ENCODE measurements at places on chromosomes 4 and X.

GRCh38 chr4:121736735-121737351 lies 28.1 kb downstream of the SMIM43 start:
- DNase-seq, result no peak

DNA sequence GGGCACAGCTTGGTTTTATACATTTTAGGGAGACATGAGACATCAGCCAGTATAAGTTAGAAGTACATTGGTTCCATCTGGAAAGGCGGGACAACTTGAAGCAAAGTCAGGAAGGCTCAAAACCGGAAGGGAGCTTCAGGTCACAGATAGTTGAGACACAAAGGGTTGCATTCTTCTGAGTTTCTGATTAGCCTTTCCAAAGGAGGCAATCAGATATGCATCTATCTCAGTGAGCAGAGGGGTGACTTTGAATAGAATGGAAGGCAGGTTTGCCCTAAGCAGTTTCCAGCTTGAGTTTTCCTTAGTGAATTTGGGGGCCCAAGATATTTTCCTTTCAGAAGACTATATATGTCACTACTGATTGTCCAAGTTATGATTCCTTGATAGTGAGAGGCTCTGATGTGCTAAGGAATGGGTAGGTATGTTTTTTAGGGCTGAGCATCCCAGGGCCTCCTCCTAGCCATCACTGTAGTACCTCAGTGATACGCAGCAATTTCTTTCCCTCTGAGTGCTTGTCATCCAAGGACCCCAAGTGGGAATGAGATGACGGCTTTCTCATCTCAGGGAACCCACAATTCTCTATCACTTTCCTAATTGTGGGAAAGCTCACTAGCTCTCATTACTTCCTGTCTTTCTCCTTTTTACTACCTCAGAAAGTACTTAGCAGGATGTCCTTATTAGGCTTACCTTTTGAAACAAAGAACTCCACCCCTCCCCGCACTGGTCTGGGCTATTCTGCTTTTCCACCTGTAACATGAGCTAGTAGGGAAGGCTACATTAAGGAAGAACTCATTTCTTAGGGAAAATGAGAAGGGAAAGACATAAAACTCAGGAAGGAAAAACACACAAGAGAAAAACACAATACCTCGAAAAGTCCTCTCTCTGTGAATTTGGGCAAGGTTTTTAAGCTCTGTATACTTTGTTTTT lies 632.7 kb downstream of the RAPGEF2 start:
- DNase-seq, result no peak

- DNase-seq, result no peak
Measured at GRCh38 chr4:141158219-141158618, 24.9 kb upstream of the RNF150 start.

DNA sequence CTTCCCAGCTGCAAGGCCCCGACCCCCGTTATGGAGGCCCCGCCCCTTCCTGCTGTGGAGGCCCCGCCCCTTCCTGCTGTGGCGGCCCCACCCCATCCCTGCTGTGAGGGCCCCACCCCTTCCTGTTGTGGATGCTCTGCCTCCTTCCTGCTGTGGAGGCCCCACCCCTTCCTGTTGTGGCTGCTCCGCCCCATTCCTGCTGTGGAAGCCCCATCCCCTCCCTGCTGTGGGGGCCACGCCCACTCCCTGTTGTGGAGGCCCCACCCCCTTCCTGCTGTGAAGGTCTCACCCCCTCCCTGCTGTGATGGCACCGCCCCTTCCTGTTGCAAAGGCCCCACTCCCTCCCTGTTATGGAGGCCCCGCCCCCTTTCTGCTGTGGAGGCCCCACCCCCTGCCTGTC lies 104.9 kb upstream of the PSAPL1 start:
- DNase-seq, result no peak

- no peak for DNase-seq
Measured at GRCh38 chrX:72100824-72101351, 30.8 kb downstream of the RTL5 start.

- no peak for DNase-seq
Measured at GRCh38 chrX:72216973-72217372, 21.9 kb downstream of the ERCC6L start.

GRCh38 chr4:48311896-48312295 lies 29.4 kb upstream of the SLAIN2 start:
- no peak for DNase-seq

DNA sequence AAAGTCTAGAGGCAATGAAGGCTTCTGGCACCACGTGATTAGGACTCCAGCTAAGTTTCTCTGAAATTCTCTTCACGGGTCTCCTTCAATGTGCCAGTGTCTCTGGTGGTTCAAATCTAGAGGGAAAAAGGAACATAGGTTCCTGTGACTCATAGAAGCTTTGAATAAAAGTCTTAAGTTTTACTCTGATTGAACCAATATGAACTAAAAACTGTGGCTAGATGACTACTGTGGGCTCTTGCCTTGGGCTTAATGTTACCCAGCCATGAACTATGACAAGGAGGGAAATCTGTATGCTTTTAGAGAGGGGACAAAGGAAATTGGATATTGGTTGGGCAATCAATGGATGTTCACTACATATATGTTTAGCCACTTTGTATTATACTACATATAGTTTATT lies 49.9 kb upstream of the TEX13D start:
- DNase-seq, result no peak

DNA sequence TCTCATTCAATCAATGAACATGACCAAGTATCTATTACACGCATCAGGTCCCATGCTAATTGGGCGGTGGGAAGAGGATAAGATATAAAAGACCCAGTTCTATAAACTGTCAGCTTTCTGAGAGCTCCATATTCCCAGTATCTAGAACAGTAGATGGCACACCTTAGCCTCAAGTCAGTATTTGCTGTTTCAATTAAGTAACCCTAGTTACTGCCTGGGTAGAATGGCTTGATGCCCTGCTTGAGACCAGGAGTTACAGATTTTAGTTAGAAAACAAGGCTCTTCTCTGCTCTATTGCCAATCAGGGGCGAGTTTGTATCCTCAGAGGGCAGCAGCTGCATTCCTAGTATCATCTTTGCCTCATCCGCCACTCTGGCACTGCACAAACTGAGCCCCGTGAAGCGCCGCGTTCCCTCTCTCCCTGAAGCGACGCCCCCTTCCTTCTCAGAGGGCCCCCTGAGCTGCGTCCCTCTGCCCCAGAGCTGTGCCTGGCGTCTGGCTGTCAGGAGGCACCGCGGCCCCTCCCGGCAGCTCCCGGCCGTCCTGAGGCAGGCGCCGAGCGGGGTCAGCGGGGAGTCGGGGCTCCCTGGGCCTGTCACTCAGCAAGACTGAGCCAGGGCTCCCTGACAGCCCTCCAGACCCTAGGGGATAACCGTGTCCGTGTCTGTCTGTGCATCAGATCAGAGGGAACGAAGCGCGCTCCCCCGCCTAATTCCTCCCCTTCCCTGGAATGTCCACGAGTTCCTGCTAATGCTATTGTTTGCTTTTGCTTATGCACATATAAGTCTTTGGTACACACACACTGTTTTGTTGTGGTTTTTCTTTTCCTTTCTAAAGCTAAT lies 212.4 kb upstream of the TTC29 start:
- DNase-seq, result no peak

DNA sequence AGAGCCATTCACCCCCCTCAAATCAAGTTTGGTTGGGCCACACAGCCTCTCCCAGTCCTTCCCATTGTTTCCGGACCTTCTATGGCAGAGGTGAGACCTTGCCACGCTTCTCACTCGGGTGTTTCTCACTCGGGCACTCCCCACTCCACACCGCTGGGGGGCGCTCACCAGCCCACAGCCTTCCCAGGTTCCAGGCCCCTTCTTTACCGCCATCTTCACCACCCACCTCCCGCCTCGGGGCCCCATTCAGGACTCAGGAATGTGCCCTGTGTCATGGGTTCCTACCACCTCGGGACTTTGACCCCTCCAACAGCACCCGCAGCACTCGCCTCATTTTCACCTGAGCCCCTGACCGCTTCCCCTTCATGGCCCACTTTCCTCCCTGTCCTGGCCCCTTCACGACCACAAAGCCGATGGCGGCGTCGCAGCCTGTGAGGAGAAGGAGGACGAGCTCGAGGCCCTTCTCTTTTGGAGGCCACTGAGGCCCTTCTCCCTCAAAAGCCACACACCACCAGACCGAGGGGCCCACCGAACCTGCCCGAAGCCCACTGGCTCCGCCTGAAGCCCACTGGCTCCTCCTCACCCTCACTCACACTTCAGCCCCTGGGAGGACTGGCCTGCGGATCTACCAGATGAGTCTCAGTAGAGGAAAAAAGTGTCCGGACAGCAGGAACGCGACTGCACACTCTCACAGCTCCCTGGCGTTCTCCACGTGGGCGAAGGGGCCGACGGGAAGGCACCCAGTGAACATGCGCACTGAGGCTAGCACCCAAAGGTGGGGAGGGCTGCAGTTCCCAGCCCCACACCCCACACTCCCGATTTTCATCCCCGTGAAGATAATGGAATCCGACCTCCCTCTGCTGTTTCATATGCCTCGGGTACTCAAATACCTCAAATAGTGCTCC lies at the start of gene PAGE1:
Gene PAGE1 (minus strand): TSS at position 709 of the 905 bp plus-strand sequence. CDS start 1,214 bp downstream, outside the sequence.
- DNase-seq, result no peak

DNA sequence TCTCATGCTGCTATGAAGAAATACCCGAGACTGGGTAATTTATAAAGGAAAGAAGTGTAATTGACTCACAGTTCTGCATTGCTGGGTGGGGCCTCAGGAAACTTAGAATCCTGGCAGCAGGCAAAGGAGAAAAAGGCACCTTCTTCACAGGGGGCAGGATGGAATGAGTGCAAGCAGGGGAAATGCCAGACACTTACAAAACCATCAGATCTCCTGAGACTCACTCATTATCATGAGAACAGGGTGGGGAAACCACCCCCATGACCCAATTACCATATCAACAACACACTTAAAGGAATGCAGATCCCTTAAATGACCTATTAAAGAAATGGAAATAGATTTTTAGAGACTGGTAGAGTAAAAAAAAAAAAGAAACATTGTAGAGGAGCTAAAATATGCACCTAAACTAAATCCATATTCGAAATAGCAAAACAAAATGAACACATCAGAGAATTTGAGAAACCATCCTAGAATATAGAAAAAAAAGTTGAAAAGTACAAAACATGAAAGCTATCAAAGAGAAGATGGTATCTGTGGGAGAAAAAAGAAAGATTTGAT lies 104.3 kb upstream of the UGT8 start:
- no peak for DNase-seq

All from NCI-H524 (cell line).